ENCODE measurements at places on chromosomes 3 and 15. TPM values are rescaled to one million over a fixed set of nuclear protein-coding genes. Genes with fewer than 3 reads are reported as not detected.
A peak's percentile ranks its signal among the peaks of the same experiment; 100 is the strongest.

Gene THAP10
- 2.1 TPM for total RNA-seq

Gene CCK
- total RNA-seq = 3.3 TPM

Gene NMB
- 13.1 TPM for total RNA-seq

Gene AMIGO3
- total RNA-seq = 1.8 TPM

DNA sequence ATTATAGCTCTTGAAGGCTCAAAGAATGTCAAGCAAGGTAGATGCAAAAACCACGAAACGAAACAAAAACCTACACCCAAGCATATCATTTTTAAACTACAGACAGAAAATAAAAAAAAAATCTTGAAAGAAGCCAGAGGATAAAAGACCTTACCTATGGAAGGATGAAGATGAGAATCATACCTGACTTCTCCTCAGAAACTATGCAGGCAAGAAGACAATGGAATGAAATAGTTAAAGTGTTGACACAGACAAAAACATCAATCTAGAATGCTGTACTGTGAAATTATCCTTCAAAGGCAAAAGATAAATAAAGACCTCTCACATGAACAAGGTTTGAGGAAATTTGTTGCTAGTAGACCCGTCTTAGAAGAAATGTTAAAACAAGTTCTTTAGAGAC lies 372.0 kb downstream of the ZIC4 start:
- H3K27ac ChIP-seq = no peak overlapping the region
- H3K4me3 ChIP-seq = no peak overlapping the region
- no peaks in the 10 kb centered on the region for H3K4me1 ChIP-seq
- no peaks in the 10 kb centered on the region for H3K27me3 ChIP-seq

DNA sequence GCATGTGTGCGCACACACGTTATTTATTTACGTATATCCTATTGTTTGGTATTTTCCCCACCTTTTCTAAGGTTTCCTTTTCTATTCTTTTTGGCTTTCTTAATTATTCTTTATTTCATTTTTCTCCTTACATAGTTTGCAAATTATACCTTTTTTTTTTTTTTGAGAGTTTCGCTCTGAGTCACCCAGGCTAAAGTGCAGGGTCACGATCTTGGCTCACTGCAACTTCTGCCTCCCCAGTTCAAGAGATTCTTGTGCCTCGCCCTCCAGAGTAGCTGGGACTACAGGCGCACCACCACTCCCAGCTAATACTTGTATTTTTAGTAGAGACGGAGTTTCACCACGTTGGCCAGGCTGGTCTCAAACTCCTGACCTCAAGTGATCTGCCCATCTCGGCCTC lies 20.0 kb upstream of the CILP start:
- DNase-seq = no peak
- no peaks in the 10 kb centered on the region for H3K27me3 ChIP-seq
- no peaks in the 10 kb centered on the region for H3K36me3 ChIP-seq
- H3K4me3 ChIP-seq = no peak overlapping the region

DNA sequence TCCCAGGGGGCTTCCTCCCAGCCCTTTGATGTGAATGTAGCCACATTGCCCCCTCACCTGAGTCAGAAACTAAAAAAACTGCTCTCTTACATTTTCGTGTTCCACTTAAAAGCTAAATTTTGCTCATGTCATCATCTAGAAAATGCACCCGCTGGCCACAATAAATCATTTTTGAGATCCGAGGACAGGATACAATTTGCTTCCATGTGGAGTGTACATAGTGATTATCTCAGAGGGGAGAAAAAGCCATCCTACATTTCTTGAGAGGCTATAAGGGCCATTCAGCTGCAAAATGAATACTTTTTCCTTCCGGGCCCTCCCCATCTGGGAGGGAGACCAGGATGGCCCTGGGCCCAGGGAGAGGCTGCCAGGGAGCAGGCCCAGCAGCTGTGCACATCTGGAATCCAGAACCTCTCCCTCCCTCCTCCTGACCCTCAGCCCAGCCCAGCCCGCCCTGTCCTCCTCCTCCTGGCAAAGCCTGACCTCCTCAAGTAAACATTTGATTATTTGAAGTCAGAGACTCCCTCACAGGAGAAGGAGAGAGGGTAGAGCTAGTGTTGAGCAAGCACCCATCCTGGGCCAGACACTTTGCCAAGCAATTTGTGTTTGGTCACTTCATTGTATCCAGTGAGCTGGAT lies 59.1 kb downstream of the CORO2B start:
- peak; percentile 78 for DNase-seq
- H3K4me1 ChIP-seq = peaks cover 6% of the 10 kb centered on the region
- H3K36me3 ChIP-seq = no peaks in the 10 kb centered on the region
- H3K27ac ChIP-seq = peak overlapping the region; percentile 65
- H3K27me3 ChIP-seq = no peaks in the 10 kb centered on the region

- DNase-seq = no peak
- no peaks in the 10 kb centered on the region for H3K27me3 ChIP-seq
- H3K36me3 ChIP-seq = no peaks in the 10 kb centered on the region
- H3K4me1 ChIP-seq = no peaks in the 10 kb centered on the region
Observed at GRCh38 chr15:85831415-85832113, 36.8 kb upstream of the KLHL25 start.

GRCh38 chr15:41779662-41780157 lies 5.4 kb downstream of the MAPKBP1 start:
- H3K36me3 ChIP-seq = no peaks in the 10 kb centered on the region
- no peak for DNase-seq
- H3K27ac ChIP-seq = no peak overlapping the region
- H3K4me1 ChIP-seq = peaks cover 47% of the 10 kb centered on the region
- no peaks in the 10 kb centered on the region for H3K27me3 ChIP-seq
- no peak overlapping the region for H3K4me3 ChIP-seq

GRCh38 chr3:36444909-36445308 lies 64.6 kb downstream of the STAC start:
- no peaks in the 10 kb centered on the region for H3K36me3 ChIP-seq
- no peaks in the 10 kb centered on the region for H3K27me3 ChIP-seq
- no peaks in the 10 kb centered on the region for H3K4me1 ChIP-seq
- DNase-seq = no peak
- no peak overlapping the region for H3K27ac ChIP-seq

DNA sequence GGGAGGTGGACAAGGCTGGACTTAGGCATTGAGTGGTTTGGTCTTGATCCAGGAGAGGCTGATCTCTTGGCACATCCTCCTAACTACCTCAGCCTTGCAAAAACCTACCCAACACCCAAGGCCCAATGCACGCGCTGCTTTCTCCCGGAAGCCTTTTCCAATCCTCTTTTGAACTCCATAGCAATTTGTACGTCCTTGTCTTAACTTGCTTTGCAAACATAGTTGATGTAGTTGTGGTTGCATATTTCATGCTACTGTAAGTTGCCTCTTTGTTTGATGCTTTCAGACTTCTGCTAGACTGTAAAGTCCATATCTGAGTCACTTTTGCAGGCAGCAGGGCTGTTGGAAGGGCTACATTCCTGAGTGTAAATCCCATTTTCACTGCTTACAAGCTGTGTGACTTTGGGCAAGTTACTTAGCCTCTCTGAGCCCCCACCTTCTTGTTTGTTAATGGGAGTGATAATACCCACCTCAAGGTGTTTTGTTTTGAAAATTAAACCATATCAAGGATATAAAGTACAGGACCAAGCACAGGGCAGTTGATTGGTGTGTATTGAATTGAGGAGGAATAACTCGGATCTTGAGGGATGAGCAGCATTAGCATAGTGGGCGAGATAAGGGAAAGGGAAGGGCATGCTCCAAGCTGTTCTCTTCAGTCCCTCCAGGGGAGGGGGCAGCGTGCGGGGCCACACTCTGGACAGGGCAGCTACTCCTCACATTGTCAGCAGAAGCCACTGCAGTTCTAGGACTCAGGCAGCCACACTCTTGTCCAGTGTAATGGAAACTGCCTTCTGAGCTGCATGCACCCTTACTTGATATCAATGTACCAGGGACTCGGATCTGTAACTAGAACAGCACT lies 28.8 kb downstream of the SIAH2 start:
- DNase-seq = peak; percentile 31
- H3K4me3 ChIP-seq = no peak overlapping the region
- no peaks in the 10 kb centered on the region for H3K27me3 ChIP-seq
- H3K4me1 ChIP-seq = peaks cover 4% of the 10 kb centered on the region
- H3K27ac ChIP-seq = no peak overlapping the region

- no peak overlapping the region for H3K27ac ChIP-seq
- no peak for DNase-seq
- H3K36me3 ChIP-seq = no peaks in the 10 kb centered on the region
Observed at GRCh38 chr3:70111411-70111810, 111.9 kb downstream of the SAMMSON start.

- H3K4me3 ChIP-seq = no peak overlapping the region
- H3K4me1 ChIP-seq = no peaks in the 10 kb centered on the region
- H3K36me3 ChIP-seq = no peaks in the 10 kb centered on the region
- H3K27me3 ChIP-seq = no peaks in the 10 kb centered on the region
- no peak overlapping the region for H3K27ac ChIP-seq
Observed at GRCh38 chr3:120364821-120365220, 15.7 kb upstream of the LRRC58 start.

DNA sequence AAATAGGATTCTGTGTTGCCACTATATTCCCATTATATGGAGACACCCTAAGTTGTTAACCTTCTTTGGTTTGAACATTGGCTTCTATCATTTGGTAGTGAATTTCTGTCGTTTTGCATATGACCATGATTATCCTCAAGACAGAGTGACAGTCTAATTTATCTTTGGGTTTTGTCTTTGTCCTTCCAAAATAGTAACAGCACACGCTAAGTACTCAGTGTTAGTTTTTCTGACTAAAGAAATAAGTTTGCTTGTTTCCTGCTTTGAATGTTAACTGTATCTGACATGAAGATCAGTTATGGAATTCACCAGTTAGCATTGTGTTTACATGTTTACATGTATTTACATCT lies 352.5 kb upstream of the GRM7 start:
- H3K27me3 ChIP-seq = no peaks in the 10 kb centered on the region
- H3K27ac ChIP-seq = no peak overlapping the region
- H3K4me3 ChIP-seq = no peak overlapping the region
- no peaks in the 10 kb centered on the region for H3K4me1 ChIP-seq

- H3K27ac ChIP-seq = no peak overlapping the region
- no peak overlapping the region for H3K4me3 ChIP-seq
- H3K36me3 ChIP-seq = no peaks in the 10 kb centered on the region
- H3K4me1 ChIP-seq = no peaks in the 10 kb centered on the region
Observed at GRCh38 chr3:158453004-158453403, 118.0 kb upstream of the MLF1 start.

DNA sequence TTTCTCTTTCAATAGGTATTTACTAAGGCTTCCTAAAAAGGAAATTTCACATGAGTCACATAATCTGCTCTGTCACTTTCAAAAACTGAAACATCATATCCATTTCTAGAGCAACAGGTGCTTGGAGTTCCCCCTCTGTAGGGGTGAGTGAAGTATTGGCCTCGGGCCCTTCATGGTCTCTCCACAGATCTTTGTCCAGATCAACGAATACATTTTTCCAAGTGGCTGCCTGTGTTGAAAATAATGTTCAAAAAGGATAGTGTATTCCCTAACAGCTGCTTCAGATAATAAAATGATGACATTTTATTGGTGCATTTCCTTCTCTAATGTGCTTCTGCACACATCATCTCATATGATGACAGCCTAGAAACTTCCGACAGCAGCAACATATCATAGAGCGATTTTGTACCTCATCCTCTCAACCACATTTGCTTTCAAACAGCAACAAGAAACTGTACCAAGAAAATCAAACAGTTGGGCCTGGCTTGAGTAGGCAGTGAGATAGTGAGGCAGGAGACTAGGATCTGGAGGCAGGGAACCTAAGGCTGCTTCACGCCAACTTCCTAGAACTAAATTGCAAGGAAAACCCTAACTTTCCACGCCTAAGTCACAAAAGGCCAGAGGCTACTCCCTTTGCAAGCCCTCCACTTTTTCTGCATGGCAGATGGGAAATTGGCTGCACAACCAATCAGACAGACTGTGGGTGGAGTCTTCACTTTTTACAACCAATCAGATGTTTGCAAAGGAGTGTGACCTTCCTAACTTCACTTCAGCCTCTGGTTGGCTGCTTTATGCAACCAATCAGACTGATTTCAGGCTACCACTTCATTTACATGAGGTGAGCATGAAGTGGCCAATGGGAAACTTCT lies 340.2 kb downstream of the LRRC3B start:
- DNase-seq = no peak
- H3K27ac ChIP-seq = no peak overlapping the region
- no peaks in the 10 kb centered on the region for H3K27me3 ChIP-seq
- H3K4me1 ChIP-seq = no peaks in the 10 kb centered on the region

- H3K4me3 ChIP-seq = peak overlapping the region; percentile 45
- no peak overlapping the region for H3K27ac ChIP-seq
- DNase-seq = peak; percentile 59
- H3K36me3 ChIP-seq = no peaks in the 10 kb centered on the region
- H3K27me3 ChIP-seq = no peaks in the 10 kb centered on the region
Observed at GRCh38 chr3:194058189-194058571, 77.8 kb upstream of the HES1 start.

DNA sequence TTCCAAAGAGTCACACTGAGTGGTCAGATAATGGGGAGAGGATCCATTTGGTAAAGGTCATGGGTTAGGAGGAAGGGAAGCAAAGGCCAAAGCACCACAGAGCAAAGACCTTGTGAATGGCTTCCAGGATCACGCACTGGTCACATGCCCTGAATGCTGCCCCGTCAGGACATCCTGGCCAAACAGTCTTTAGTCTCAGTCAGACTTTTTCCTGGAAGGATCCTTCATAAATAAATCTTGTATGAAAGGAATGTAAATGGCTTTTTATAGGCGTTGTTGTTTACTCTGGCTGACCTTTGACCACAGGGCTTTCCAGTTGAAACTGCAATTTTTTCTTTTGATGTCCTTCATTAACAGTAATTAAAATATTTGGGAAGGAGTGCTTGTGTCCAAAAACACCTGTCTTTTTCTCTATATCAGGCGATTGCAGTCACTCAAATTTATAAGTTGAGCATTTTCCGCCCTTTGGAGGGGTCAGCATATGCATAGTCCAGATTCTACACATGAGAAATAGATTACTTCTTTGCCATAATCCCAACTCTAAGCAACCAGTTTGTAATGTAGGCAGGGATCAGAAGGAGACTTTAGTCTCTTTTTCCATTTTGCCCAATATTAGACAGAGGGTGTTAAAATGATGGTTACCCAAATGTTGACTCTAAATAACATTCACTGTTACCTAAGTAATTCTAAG lies 48.4 kb downstream of the CHAC1 start:
- no peaks in the 10 kb centered on the region for H3K27me3 ChIP-seq
- H3K4me1 ChIP-seq = peaks cover 11% of the 10 kb centered on the region
- peak overlapping the region; percentile 69 for H3K27ac ChIP-seq
- H3K36me3 ChIP-seq = peaks cover 17% of the 10 kb centered on the region
- DNase-seq = peak; percentile 30

- H3K4me3 ChIP-seq = no peak overlapping the region
- H3K4me1 ChIP-seq = peaks cover 12% of the 10 kb centered on the region
- DNase-seq = no peak
Observed at GRCh38 chr3:64382153-64382552, 156.9 kb upstream of the PRICKLE2 start.

DNA sequence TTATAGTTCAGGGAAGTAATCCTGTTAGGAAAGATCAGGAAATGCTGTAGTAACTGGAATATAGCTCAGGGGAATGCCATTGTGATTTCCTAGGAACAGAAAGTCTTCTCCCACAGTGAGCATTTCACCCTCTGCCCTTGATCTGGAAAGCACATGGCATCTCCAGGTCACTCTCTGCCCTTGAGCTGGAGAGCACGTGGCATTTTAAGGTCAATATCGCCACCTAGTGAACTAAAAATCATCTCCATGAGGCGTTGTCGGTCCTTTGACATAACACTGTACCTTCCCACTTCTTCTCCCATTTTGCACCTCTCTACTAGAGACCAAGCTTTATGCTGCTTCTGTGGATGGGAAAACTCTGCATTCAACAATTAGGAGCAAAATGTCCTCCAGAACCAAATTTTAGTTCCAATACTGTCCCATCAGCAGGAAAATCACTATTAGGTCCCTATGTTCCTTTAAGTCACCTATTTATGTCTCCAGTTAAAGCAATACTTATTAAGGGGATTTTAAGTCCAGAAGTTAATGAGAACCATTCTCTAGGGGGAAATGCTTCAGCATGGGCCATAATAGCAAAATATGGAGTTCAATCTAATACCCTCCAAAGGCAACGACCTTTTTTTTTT lies 54.7 kb upstream of the GK5 start:
- H3K27me3 ChIP-seq = no peaks in the 10 kb centered on the region
- no peak overlapping the region for H3K27ac ChIP-seq

Measured in upper lobe of left lung (tissue), 6 donors.